Tibial nerve (tissue), 4 donors: ENCODE measurements at places on chromosomes 1 and 21.

DNA sequence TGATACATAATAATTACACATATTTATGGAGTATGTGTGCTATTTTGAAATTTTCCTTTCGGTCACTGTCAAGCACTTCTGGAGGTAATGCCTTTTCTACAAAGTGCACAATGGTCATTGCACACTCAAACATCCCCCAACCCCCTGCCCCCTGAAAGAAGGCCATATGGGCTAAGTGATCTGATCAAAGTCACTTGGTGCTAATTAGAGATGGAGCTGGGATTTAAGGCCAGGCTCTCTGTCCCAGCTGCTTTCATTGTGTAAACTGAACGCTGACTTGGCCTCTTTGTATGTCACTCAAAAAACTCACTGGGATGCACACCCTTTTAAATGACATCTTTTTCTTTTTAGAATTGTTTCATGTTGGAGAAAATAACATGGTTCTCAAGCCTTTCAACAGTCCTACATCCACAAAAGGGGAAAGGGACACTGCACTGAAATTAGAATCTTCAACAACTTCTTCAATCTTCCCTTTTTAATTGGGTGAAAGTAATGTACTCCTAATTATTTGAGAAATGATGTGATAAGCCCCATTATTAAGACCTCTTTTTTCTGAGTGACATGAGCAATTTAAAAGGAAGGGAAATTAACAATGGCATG is 149.2 kb downstream of the ST6GALNAC5 start:
- DNase-seq, result no peak

- no peak for DNase-seq
Observed at GRCh38 chr1:15515022-15515663, 8.9 kb downstream of the CASP9 start.

DNA sequence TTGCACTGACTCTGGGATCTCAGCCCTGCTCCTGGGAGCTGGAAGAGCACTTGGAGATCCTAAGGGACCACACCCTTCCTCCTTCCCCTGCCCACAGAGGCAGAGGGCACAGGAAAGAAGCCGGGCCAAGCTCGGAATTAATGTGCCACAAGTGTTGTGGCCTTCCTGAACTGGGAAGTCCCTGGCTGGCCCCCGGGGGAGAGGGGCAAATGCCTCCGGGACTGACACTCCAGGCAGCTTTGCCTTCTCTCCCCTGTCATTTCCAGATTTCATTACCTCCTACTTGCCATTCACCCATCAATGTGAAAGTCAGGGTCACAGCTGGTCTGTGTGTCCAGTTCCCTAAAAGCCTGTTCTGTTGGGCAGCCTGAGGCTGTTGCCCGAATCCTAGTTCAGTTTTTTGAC is 21.7 kb downstream of the SESN2 start:
- no peak for DNase-seq

- no peak for DNase-seq
Observed at GRCh38 chr1:89686520-89686919, 53.6 kb downstream of the LRRC8C start.

- no peak for DNase-seq
Observed at GRCh38 chr1:68120136-68120791, 69.8 kb upstream of the DIRAS3 start.

DNA sequence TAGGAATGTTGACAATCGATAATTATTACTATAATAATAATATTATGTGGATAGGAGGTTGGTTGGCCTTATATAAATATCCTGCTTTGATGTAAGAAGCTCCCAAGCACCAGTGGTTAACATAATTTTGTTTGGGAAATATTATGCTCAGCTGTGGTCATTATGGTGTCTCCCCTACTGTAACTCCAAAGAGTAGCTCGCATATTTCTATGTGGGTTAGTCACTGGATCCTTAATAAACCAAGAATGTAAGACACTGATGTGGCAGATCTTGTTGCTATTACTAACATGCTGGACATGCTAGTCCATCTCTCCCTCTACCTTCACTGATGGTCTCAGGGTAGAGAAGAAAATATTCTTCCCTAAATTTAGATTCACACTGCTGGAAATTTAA is 79.2 kb upstream of the RALGPS2 start:
- no peak for DNase-seq

- no peak for DNase-seq
Observed at GRCh38 chr1:204505674-204506200, 10.5 kb upstream of the MDM4 start.

- DNase-seq, result no peak
Observed at GRCh38 chr1:234731569-234732085, 121.6 kb upstream of the IRF2BP2 start.

DNA sequence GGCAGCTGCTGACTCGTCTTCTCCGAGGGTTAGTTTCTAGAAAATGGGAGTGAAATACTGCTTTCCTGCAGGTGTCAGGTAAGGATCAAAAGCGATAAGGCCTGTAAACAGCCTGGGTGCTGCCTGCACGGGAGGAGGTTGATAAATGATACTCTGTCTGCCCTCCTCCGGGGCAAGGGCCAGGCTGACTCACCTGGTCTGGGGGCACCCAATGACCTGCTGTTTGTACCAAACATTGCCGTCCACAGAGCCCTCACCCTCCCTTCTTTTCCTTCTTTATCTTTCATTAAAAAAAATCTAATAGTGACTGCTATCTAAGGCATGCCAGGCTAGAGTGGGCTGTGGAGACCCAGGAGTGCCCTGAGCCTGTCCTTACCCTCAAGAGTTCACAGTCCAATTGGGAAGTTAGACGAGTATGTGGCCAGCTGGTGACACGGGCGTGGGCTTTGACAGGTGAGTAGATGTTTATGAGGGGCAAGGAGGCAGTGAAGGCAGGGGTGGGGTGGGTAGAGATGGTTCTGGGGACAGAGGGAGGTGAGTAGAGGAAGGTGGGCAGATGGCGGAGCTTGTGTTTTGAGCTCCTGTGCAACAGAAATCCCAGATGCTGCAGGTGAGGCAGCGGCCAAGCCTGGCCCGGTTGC is 16.2 kb downstream of the EDN2 start:
- no peak for DNase-seq

- no peak for DNase-seq
Observed at GRCh38 chr1:115469703-115470476, 131.8 kb upstream of the NGF start.

DNA sequence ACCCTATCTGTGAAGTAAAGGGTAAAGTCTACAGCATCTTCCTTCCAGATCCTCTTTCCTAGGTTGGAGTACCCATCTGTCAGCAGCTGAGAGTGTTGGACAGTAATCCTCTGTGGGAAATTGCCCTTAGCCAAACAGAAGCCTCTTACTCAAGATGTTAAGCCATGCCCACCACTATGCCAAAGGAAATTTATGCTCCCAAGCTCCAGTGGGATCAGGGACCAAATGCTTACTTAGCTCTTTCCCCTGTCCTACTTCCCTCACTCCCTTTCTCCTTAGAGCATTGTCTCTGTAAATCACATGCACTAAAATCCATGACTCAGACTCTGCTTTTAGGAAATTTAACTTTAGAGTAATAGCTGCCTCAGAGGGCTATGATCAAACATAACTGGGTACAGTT is 254.0 kb downstream of the BRINP2 start:
- DNase-seq, result no peak

GRCh38 chr1:1115136-1115785 is 628 bp downstream of the C1orf159 start:
- DNase-seq, result no peak

GRCh38 chr1:107058245-107059032 is 2.0 kb downstream of the PRMT6 start:
- no peak for DNase-seq

GRCh38 chr1:64163431-64163830 is 40.0 kb upstream of the UBE2U start:
- DNase-seq, result no peak

GRCh38 chr1:160251011-160251410 is 11.3 kb downstream of the DCAF8 start:
- DNase-seq, result no peak

DNA sequence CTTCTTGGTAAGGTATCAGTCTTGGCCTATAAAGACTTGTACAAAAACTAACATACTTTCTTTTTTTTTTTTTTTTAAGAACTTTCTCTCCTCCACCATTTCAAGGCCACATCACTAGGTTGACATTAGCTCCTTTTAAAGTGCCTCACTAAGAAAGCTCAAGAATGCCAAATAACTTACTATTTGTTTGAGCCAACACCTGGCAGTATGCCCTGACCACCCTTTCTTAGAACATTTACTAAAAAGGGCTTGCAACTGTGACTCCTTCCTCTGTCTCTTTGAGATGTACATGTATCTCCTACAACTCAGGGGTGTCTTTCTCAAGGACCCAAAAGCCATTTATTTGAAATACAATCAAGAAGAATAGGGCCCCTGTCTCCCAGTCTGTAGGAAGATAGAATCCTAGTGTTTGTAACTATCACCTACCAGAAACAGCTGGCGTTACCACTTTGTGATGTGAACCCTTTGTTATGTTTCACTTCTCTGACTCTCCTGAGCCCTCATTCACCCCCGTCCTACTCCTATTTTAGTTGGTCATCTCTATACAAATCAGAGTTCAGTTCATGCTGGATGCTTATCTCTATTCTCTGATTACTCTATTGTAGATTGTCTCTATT is 12.2 kb upstream of the SAMD13 start:
- DNase-seq, result no peak

- no peak for DNase-seq
Observed at GRCh38 chr1:44775930-44776729, 790 bp downstream of the RPS8 start.

DNA sequence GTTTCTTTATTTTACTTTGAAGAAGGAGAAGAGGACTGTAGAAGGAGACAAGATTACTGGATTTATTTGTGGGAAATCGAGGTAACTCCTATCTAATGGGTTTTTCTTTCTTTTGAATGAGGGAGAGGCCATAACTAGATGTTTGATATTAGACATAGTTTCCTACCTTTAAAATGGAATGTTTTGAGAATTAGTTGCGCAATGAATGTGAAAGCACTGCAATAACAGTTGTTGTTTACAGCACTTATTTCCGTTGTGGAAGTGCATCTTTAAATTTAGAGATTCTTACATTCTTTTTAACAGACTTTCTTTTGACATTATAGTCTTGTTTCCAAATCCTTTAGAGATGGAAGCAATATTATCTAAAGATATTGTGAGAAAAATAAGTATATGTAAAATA is 229.0 kb downstream of the SRGAP2C start:
- DNase-seq, result no peak

- no peak for DNase-seq
Observed at GRCh38 chr1:116321766-116322175, 51.3 kb upstream of the ATP1A1 start.

DNA sequence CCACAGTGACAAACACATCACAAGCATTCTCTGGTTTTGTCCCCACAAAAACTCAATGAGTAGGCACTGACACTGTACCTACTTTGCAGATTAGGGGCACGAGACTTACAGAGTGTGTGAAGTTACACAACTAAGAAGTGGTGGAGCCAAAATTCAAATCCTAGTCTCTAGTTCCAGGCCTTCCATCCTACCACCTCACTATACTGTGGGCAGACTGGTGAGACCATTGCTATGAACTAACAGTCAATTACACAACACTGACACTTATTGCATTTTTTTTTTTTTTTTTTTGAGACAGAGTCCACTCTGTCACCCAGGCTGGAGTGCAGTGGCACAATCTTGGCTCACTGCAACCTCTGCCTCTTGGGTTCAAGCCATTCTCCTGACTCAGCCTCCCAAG is 71.4 kb downstream of the KCNN3 start:
- no peak for DNase-seq

GRCh38 chr1:17122521-17123164 is 3.4 kb upstream of the PADI2 start:
- no peak for DNase-seq

DNA sequence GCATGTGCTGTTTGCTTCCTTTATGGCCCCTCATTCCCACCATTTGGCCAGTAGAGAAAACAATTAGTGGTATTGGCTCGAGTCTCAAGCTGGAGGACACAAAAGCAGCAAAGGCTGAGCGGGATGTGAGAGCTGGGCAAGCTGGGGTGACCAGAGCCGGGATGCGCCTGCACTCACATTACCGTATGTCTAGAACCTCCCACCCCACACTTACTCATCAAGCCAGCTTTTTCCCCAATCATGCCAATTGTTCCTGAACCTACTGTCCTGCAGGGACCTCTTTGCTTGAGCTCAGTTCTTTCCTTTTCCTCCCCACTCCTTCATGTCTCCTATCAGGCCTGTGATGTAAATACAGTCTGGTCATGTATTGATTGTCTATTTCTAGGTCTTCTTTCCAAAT is 45.9 kb downstream of the KIRREL1 start:
- DNase-seq, result no peak

- DNase-seq, result no peak
Observed at GRCh38 chr1:85214654-85215053, 13.8 kb upstream of the SYDE2 start.

DNA sequence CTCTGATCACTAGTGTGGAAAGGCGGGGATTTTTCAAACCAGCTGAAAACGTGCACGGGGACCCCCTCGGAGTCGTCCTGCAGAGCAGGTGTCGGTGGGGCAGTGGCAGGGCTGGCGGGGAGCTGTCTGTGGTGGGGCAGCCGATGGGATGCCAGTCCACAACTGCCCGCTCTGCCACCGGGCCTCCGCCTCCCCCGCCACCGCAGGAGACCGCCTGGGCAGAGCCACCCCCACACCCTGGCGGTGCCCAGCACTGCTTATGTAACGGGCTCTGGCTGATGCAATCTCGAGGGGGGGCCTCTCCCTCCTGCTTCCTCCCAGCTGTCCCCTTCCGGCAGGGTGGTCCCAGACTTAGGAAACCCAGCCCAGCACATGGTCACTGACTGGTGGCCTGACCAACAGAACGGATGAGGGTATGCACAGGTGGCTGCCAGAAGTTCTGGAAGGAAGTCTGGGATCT is 9.3 kb downstream of the CHD5 start:
- no peak for DNase-seq
